ENCODE measurements at places on chromosomes 12 and 14.

- DNase-seq = no peak
Observed at GRCh38 chr14:75493592-75494087, 28.6 kb upstream of the BATF start.

- DNase-seq = no peak
Observed at GRCh38 chr14:89317051-89317691, 99.9 kb downstream of the FOXN3 start.

DNA sequence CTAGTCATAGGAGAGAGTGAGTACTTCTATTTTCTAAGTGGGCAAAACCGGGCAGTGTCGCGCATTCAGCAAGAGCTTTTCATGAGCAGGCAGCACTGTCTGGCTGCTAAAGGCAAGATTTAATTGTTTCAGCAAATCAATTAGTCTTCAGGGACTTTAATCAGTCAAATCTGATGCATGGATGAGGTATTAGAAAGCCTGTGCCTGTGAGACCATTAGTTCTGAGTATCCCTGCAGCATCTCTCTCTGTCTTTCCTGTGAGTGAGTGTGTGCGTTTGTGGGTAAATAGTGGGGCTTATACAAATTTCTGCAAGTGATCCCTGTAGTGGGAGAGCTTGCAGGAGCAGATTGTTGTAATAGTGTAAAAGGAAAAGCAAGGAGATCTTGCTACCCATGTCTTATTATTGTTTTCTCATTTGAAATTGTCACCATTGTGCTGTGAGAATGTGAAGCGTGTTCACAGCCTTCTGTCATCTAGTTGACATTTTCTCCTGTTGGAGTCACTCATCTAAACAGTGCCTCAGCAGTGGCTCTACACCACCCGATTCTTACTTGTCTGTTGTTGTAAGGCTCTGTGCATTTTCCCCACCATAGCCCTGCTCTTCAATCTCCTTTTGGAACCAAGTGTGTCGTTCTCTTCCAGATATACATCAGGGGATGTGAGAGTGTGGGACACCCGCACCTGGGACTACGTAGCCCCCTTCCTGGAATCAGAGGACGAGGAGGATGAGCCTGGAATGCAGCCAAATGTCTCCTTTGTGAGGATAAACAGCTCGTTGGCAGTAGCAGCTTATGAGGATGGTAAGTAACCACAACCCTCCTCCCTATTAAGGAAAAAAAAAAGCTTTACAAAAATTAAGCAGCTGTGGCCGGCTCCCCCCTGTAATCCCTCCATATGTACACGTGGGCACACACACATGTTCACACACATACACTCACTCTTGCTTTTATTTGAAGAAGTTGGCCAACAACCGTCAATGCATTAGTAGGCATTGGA lies 53.6 kb downstream of the FBXW8 start:
- DNase-seq = no peak

GRCh38 chr14:23181946-23182345 lies 1.5 kb downstream of the SLC7A8 start:
- DNase-seq = no peak

DNA sequence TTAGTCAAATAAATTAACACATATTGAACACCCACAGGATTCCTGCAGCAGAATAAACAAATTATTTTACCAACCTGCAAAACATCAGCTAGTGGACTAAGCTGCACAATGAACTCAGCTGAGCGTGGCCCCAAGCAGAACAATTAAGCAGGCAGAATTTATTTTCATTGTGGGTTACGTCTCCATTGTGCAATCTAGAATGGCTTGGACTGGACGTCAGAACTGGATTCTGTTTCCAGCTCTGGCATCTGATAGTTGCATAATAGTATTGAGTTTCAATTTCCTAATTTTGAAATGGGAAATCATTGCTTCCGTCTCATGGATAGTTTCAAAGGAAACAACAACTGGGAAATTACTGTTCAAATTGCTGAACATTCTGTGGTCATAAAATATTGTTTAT lies 35.5 kb upstream of the RERG start:
- DNase-seq = no peak

GRCh38 chr12:91332302-91332701 lies 149.7 kb upstream of the DCN start:
- no peak for DNase-seq

DNA sequence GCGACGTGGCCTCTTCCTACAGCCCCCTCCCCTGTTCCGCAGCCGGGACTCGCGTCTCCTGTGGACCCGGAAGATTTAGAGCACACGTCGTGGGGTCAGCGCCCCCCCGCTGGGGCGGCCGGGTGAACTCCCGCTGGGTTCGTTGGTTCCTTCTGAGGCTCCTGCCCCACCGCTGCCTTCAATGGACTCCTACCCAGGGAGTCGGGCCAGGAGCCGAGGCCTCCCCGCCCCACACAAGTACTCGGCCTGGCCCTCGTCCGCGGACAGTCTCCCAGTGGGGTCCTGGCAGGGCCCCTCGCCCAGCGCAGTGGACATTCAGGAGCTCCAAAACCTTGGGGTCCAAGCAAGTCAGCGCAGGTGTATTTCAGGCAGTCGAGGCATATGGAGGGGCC lies 1.2 kb downstream of the MMP17 start:
- no peak for DNase-seq

- DNase-seq = no peak
Observed at GRCh38 chr12:40382217-40382616, 157.4 kb downstream of the LRRK2 start.

DNA sequence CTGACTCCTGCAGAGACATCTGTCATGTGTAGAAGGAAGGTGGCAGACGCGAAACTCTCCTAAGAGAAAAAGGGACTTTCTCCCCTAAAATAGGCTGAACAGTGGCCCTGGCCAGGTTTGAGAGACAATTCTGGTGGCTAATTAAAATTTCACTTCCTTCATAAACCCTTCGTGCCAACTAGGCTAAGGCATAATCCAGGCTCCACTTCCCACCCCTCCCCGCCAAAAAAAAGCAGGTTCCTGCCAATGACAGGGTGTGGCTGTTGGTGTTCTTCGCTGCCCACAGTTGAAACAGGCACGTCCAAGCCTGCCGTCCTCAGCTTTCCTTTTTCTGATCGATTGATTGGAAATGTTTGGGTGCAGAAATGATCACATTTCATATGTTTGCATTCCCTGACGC lies 144.6 kb downstream of the GCH1 start:
- DNase-seq = no peak

DNA sequence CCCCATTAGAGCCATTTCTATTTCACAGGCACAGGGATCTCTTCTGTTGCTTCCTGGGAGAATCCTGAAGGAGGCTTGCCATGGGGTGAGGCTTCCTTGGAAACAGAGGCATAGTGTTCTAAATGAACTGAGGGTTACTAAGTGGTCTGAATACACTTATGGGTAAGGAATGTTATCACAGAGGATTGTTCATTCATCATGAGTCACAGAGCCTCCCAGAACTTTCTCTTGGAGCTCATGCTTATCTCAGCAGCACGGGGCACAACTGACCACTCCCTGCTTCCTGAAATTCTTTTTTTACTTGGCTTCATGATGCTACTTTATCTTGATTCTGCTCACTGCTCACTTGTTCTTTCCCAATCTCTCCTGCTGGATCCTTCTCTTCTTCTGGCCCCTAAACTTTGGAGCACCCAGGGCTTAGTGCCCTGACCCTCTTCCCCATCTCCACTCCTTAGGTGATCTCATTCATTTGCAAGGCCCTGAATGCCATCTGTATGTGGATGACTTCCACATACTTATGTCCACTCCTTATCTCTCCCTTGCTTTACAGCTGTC lies 57.9 kb downstream of the ANO6 start:
- no peak for DNase-seq

- peak; percentile 77 for DNase-seq
Observed at GRCh38 chr14:23056956-23057756, at the start of gene CDH24. Gene CDH24 (minus strand): TSS chr14:23057520. CDS start chr14:23055733, 1,787 bp downstream.

DNA sequence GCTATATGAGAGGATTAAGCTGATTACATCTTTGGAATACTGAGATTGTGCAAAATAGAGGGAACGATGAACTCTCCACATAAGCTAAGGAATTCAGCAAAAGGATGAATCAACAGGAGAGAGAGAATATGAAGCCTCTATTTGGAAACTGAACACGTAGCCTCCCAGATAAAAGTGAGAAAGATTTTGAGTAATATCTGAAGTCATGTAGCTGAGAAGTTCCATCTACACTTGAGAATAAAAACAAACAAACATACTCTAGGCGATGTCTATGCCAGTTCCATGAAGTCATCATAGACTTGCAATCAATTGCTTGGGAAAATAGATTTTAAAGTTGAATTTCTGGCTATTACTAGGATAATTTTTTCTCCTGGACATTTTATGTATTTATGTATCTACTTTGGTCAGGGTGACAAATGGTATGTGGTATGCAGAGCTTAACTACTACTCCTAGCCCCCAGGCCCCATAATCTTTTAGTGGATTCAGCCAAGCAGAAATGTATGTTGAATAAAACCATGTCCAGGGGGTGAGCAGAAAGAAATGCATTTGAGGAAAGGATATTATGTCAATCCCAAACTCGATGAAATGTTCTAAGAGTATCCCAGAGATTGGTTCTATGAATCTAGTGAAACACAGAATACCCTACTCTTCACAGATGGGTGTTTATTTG lies 627.4 kb downstream of the DIO2 start:
- DNase-seq = no peak

- no peak for DNase-seq
Observed at GRCh38 chr14:50821510-50822464, 9.2 kb downstream of the NIN start.

All from HEK293T (cell line).